ENCODE measurements at places on chromosomes 1 and 21. TPM values are rescaled to one million over a fixed set of nuclear protein-coding genes. Genes with fewer than 3 reads are reported as not detected.
A peak's percentile ranks its signal among the peaks of the same experiment; 100 is the strongest.

DNA sequence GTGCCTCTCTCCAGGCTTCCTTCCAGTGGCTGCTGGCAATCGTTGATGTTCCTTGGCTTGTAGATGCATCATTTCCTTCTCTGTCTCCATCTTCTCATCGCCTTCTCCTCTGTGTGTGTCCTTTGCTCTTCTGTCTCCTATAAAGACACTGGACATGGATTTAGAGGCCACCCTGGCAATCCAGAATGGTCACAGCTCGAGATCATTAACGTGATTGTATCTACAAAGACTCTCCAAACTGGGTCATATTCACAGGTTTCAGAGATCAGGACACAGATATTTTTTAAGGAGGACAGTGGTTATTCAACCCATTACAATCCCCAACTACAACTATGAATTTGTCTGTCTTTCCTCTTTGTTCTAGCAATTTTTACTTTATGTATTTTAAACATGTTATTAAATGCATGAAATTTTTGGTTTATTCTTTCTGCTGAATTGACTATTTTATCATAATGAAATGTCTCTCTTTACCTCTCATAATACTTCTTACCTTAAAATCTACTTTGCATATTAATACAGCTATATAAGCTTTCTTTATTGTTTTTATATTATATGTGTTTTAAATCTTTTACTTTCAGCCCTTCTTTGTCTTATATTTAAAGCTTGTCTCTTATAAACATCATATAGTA is 22.8 kb downstream of the CR1 start:
- no peaks in the 10 kb centered on the region for H3K36me3 ChIP-seq
- peaks cover under 1% of the 10 kb centered on the region for H3K27me3 ChIP-seq
- no peak overlapping the region for H3K27ac ChIP-seq
- DNase-seq = no peak
- no peak overlapping the region for H3K4me3 ChIP-seq

- DNase-seq = no peak
- no peak overlapping the region for H3K4me3 ChIP-seq
- peaks cover 18% of the 10 kb centered on the region for H3K4me1 ChIP-seq
- H3K36me3 ChIP-seq = no peaks in the 10 kb centered on the region
Measured at GRCh38 chr1:10065344-10065685, 32.6 kb downstream of the UBE4B start.

DNA sequence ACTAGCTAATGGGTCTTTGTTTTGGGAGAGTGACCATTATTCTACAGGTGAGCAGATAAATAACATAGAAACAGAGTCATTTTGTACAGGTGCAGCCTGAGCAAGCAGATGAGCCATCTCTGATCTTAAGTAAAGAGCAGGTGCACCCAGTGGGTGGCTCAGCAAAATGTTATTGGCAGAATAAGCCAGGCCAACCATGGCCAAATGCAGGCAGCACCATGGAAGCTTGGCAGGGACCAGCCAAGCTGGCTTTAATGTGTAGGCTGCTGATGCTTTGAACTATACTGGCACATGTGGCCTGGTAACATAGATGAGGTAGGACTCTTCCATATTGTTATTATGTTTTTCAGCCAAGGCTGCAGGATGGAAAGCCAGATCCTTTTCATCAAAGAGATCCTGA is 553.3 kb upstream of the ZRANB2 start:
- DNase-seq = no peak
- H3K27ac ChIP-seq = no peak overlapping the region
- H3K4me1 ChIP-seq = no peaks in the 10 kb centered on the region

DNA sequence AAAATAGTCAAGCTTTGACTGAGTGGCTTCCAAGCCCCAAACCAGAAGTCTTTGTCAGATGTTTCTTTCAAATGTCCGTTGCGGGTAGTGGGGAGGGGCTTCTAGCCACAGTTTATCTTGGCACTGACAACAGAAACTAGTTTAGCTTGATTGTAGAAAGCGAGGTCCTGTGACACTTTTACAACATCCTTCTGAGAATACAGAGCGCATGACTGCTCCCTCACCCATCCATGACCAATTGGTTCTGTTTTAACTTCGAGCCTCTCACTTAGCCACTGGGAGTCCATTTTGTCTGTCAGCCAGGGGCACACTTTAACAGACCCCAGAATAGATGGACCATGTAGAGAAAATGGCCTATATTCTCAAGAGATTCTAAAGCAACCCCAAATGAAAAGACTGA is 199.2 kb upstream of the ST6GALNAC5 start:
- H3K36me3 ChIP-seq = no peaks in the 10 kb centered on the region
- H3K4me1 ChIP-seq = peaks cover 7% of the 10 kb centered on the region
- no peak overlapping the region for H3K27ac ChIP-seq
- no peaks in the 10 kb centered on the region for H3K27me3 ChIP-seq
- no peak overlapping the region for H3K4me3 ChIP-seq

DNA sequence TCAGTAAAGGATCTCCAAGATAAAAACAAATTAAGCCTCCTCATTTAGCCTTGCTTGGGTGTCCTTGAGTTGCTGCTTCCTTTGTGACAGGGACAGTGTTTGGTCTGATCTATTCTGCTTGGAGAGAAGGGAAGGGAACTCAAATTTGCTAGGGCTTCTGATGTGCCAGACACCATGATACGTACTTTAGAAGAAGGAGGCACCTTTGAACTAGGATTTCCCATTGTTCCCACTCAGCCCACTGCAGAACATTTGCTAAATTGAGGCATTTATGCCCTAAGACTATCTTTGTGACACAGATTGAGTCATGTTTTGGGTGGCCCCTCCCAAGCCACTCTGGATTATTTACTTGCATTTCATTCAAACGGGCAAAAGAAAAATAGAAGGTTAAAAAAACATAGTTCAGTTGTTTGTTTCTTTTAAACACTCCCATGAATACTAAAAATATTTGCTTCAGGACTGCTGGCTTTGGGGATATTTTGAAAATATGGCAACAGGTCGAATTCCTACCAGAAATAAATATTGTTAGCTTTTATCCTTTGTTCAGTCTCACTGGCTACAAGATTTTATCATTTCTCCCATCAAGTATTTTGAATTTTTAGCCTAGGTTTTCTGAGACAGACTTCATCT is 81.9 kb upstream of the WLS start:
- H3K27ac ChIP-seq = no peak overlapping the region
- no peaks in the 10 kb centered on the region for H3K36me3 ChIP-seq
- DNase-seq = no peak
- H3K27me3 ChIP-seq = no peaks in the 10 kb centered on the region
- H3K4me1 ChIP-seq = no peaks in the 10 kb centered on the region

DNA sequence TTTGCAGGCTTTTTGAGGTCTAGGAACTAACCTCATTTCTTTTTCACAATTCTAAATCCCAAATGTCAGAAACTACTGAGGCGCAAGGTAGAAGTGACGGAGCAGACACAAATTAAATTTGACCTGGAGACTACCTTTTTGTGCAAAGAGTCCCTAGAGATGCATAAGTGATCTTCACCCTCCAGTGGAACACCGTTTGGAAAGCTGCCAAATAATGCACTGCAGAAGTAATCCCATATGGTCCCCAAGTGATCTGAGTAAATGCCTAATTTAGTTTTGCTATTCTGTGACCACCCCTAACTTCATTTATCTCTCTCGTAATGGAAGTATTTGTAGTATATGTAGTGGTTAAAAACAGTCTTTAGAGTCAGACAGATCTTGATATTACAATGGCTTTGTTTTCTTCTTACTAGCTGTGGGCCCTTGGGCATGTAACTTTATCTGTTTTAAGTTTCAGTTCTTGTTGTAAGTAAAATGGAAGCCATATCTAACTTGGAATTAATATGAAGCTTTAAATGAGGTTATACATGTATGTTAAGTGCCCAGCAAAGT is 70.4 kb upstream of the IPO9 start:
- H3K27me3 ChIP-seq = peaks cover 5% of the 10 kb centered on the region
- H3K4me1 ChIP-seq = peaks cover 11% of the 10 kb centered on the region
- no peak overlapping the region for H3K27ac ChIP-seq

DNA sequence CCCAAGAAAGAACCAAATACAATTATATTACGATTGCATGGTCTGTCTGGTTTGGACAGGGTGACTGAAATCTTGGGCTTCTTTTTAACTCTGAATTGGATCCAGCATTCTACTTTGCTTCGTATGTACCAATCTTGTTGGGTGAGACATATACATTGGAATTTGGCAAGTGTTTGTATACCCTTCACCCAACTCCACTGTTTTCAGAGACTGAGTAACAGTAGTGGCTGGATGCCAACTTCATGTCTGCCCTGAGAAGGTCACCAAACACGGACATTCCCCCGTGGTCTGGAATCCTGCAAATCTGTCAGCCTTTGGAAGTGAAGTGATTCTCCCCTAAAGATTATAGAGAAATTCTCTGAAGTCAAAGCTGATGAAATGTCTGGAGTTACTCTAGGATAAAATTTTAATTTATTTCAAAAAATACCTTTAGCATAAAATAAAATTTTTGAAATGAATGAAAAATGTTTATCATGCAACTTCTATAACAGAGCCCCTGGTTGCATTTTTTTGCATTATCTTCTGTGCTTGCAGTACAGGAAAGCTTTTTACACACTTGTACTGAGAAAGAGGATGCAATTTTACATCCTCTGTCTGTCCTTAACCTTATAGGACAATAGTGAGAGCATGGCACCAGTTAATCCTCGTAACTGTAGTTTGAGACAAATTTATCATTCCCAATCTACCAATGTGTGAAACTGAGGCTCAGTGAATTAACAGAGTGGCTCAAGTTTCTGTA is 201.8 kb downstream of the DISC1 start:
- H3K4me1 ChIP-seq = no peaks in the 10 kb centered on the region
- peaks cover 6% of the 10 kb centered on the region for H3K36me3 ChIP-seq
- no peak for DNase-seq

DNA sequence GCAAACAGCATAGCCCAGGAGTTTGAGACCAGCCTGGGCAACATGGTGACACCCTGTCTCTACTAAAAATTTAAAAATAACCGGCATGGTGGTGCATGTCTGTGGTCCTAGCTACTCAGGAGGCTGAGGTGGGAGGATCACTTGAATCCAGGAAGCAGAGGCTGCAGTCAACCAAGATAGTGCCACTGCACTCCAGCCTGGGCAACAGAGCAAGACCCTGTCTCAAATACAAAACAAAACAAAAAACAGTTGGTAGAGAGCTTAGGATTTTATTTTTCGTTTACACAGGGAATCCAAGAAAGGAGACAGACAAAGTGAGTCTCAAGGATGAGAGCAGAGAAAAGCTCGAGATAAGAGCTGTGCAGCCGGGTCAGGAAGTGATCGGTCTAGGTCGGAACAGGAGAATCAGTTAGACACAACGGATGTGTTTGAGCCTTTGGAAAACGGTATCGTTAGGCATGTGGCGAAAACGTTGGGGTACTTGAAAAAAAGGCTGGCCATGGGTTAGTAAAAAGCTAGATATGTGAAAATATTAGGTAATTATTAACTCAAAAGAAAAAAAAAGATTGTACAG is 1.7 kb upstream of the MIB2 start:
- DNase-seq = no peak
- H3K36me3 ChIP-seq = peaks cover 5% of the 10 kb centered on the region
- peak overlapping the region; percentile 90 for H3K4me3 ChIP-seq
- peak overlapping the region; percentile 85 for H3K27ac ChIP-seq
- peaks cover 24% of the 10 kb centered on the region for H3K4me1 ChIP-seq
- no peaks in the 10 kb centered on the region for H3K27me3 ChIP-seq

GRCh38 chr1:6519935-6520671 is 28.6 kb upstream of the PLEKHG5 start:
- H3K4me3 ChIP-seq = no peak overlapping the region
- H3K27ac ChIP-seq = no peak overlapping the region
- no peaks in the 10 kb centered on the region for H3K27me3 ChIP-seq
- peaks cover 6% of the 10 kb centered on the region for H3K36me3 ChIP-seq
- no peaks in the 10 kb centered on the region for H3K4me1 ChIP-seq
- no peak for DNase-seq

DNA sequence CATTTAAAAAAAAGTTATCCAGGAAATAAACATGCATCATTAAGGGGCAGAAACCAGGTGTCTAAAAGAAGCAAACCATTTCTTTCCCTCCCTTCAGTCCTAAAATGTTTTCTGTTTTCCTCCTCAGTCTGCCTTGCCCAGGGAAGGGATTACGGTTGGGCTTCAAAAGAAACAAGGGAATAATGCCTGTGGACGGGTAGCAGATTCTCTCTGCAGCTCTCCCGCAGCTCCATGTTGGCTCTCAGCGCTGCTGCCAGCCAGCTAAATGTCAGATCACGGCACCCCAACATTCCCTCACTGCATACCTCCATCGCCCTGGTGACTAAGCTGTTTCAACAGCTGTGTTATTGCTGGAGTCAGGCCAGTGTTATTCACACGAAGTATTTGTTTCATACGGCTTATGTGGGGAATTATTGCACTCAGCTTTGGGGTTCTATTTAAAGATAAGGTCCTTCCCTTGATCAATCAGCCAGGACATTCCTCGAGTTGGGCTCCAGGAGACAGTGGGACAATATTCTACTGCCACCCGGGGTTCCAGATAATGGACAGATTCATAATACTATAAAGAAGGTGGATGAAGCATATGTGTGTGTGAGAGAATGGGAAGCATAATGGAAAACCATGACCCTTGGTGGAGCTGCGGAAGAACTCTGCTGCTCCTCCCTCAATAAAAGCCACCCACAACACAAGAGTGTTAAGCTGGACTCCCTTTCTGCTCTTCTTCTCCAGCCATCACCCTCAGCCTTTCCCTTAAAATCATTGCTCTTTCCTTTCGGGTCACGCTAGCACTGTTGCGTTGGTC is 58.2 kb downstream of the WLS start:
- no peaks in the 10 kb centered on the region for H3K4me1 ChIP-seq
- H3K27ac ChIP-seq = no peak overlapping the region
- H3K4me3 ChIP-seq = no peak overlapping the region
- H3K36me3 ChIP-seq = no peaks in the 10 kb centered on the region

DNA sequence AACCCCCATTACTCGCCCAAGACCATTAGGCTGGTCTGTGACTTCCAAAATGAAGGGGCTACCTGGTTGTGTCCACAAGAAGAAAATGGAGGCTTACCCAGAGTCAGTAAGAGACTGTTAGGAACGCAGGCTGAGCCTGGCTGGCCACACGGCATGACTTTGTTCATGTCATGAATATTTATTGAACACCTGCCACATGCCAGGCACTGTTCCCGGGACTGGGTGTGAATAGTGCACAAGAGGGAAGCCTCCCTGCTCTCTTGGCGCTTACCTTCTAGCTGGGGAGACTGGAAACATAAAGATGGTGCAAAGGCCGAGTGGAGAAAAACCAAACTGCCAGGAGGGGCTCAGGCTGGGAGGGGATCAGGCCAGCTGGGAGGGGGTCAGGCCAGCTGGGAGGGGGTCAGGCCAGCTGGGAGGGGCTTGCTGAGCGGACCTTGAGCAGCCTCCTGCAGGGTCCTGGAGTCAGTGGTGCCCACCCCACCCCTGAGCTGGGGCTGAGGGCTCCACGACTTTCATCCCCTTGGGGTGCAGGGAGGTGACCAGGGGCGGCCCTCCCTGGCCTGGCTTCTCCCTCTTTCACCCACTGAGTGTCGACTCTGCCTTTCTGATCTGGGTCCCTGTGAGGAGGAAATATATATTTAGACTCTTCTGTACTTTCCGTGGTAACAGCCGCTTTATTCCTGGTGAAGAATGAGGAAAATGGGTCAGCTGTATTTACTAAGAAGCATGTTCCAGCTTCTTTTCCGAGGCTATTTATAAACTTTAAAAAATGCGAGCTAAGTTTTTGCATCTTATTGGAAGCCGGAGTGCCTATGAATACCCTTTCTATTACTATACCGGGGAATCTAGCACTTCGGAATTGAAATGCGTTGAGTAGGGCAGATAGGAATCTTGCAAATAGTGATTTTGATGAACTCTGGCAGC is 139.0 kb downstream of the CAMTA1 start:
- no peaks in the 10 kb centered on the region for H3K4me1 ChIP-seq
- no peak for DNase-seq
- peaks cover 6% of the 10 kb centered on the region for H3K27me3 ChIP-seq
- no peaks in the 10 kb centered on the region for H3K36me3 ChIP-seq
- no peak overlapping the region for H3K4me3 ChIP-seq

Gene ORC1
- total RNA-seq = 46.9 TPM

Gene C4BPA
- not detected for total RNA-seq

Gene PRKAA2
- not detected for total RNA-seq

Gene KLHDC9
- total RNA-seq = 0.33 TPM

Gene FCN3
- not detected for total RNA-seq

Gene TINAGL1
- total RNA-seq = not detected

Gene ITLN2
- not detected for total RNA-seq

Gene ANGPTL3
- total RNA-seq = not detected

Gene WNT2B
- 0.12 TPM for total RNA-seq
